ENCODE measurements at places on chromosomes 6 and 20.

GRCh38 chr6:135527116-135527959 lies 29.8 kb upstream of the AHI1 start:
- no peak for DNase-seq

GRCh38 chr20:63289311-63290135 lies 3.5 kb upstream of the COL20A1 start:
- no peak for DNase-seq

DNA sequence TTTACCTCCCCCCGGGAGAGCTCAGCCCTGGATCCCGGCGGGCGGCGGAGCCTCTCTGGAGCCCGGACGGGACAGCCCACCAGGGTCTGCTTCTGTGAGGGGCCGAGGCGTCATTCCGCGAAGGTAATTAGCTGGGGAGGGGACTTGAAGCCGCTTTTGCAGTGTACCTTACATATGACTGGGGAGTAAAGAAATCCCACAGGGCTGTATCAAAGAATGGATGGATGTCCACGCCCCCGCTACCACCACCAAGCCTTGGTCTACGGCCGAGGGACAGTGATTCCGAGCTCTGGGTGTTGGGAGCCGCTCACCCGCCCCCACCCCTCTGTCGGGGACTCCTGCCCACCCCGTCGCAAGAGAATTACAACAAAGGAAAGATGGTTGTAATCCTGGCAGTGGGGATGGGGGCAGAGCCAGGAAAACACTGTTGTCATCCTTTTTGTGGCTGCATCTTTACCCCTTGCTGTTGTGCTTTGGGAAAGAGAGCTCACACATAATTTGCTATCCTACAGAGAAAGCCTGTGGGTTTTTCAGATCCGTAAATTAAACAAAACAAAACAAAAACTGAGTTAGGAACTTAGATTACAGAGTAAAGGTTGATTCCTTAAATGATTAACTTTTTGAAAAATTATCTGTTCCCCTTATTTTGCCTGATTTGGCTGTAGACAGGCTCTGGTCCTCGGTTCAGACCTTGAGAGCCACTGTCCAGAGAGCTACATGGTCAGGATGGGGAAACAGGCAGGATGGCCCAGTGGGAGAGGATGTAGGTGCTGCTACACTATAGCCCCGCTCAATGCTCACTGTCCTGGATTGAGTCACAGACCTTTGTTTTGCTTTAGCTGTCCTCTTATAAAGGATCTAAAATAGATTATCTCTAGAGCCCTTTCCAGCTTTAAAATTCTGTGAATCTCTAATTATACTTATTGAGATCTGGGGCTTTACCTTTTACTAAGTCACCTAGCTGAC lies 997 bp upstream of the FBXO30 start:
- DNase-seq = peak; percentile 36

DNA sequence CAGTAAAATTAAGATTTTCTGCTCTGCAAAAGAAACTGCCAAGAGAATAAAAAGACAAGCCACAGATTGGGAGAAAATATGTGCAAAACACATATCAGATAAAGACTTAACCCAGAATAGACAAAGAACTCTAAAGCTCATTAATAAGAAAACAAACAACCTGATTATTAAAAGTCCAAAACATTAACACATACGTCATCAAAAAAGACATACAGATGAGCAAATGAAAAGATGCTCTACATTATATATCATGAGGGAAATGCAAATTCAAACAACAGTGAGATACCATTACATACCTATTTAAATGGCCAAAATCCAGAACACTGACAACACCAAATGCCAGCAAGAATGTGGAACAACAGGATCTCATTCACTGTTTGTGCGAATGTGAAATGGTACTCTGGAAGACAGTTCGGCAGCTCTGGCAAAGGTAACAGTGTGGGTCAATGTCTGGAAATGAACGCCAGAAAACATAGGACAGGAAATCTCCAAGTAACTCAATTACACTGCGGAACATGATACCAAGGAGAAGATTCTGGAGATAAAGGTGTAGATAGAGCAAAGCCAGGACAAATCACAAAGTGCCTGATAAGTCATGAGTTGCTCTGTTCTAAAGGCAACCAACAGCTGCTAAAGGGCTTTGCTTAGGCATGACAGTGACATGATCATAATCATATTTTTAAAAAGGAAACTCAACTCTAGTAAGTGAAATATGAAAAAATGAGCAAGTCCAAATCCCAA lies 96.8 kb downstream of the PDE10A start:
- no peak for DNase-seq

GRCh38 chr6:125554456-125554855 lies 195.0 kb upstream of the HEY2 start:
- no peak for DNase-seq

- DNase-seq = no peak
Observed at GRCh38 chr6:13769034-13769654, 45.2 kb downstream of the MCUR1 start.

DNA sequence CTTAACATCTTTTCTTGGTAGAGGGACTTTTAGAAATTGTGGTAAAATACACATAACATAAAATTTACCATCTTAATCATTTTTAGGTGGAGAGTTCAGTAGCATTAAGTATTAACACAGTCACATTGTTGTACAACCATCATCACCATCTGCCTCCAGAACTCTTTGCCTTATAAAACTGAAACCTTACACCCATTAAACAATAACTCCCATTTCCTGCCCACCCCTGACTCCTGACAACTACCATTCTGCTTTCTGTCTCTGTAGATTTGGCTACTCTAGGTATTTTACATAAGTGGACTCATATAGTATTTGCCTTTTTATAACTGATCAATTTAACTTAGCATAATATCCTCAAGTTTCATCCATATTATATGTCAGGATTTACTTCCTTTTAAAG lies 88.7 kb downstream of the ZHX3 start:
- DNase-seq = peak; percentile 35

DNA sequence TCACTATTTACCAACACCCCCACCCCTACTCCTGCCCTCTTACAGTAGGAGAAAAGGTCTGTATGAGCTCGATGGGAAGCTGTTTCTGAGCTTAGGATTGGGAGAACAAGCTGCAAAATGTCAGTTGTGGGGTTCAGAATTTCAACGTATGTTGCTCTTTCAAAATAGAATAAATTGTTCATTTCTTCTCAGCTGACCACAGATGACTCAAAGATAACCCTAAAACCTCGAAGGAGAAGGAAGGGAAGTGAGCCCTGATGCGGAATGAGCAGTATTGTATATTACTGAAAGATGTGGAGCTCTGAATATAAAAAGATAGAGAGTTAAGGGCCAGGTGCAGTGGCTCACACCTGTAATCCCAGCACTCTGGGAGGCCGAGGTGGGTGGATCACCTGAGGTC lies 35.9 kb upstream of the MYLIP start:
- DNase-seq = no peak

GRCh38 chr6:134510142-134510541 lies 192.2 kb upstream of the SGK1 start:
- no peak for DNase-seq

- DNase-seq = peak; percentile 46
Observed at GRCh38 chr20:62405108-62405980, 1.7 kb downstream of the CABLES2 start.

GRCh38 chr6:168238159-168238909 lies 81.2 kb downstream of the DACT2 start:
- no peak for DNase-seq

GRCh38 chr6:137783710-137784109 lies 83.3 kb upstream of the TNFAIP3 start:
- peak; percentile 27 for DNase-seq

DNA sequence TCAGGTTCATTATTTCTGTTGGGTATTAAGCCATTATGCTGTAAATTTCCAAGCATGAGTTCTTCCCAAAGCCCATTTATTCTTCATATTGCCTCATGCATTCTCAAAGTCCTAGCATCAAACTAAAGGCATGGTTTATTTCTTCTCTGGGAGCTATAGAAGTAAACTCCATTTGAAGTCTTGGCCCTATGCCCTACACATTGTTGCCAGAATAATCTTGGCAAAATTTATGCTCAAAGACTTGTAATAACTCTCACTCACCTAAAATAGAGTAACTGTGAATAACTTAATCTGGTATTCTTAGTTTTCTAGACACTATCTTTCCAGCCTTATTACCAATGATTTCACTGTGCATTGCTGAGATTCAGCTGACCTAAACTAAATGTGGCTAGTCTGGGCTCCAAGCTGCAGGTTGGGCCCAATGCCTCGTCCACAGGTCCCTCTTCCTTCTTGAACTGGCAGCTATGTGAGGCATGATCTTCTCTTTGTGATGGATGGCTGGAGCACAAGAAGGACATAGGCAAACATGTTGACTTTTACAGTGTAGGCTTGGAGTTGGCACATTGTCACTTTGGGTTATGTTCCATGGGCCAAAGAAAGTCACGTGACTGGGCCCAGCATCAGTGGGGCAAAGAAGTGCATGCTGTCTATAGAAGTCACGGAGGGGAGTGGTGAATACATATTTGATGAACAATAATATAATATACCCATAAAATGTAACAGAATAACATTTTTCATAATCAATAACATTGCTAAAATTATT lies 39.1 kb upstream of the ANKEF1 start:
- no peak for DNase-seq

GRCh38 chr6:3870528-3870925 lies 21.4 kb downstream of the FAM50B start:
- DNase-seq = no peak

DNA sequence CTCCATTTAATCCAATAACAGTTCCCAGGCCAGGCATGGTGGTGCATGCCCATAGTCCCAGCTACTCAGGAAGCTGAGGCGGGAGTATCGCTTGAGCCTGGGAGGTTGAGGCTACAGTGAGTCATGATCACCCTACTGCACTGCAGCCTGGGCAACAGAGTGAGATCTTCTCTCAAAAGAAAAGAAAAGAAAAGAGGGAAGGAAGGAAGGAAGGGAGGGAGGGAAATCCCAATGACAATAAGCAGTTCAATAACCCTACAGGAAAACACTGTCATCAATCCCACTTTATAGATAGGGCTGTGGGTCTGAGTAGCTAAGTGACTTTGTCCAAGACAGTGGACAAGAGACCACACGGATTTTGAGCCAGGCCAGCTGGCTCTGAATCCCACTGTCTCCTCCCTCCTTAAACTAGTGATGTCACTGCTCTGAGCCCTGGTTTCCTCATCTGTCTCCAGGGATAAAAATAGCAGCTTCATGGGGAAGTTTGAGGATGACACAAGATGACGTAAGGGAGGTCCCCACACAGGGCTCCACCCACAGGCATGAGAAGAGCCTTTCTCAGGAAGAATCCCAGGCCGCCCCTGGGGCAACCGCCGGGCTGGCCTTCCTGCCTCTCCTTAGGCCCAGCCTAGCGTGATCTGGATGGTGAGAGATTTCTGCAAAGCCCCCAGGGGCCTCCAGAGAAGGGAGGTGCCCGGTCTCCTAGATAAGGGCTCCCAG lies 7.2 kb upstream of the TRIB3 start:
- DNase-seq = peak; percentile 85

DNA sequence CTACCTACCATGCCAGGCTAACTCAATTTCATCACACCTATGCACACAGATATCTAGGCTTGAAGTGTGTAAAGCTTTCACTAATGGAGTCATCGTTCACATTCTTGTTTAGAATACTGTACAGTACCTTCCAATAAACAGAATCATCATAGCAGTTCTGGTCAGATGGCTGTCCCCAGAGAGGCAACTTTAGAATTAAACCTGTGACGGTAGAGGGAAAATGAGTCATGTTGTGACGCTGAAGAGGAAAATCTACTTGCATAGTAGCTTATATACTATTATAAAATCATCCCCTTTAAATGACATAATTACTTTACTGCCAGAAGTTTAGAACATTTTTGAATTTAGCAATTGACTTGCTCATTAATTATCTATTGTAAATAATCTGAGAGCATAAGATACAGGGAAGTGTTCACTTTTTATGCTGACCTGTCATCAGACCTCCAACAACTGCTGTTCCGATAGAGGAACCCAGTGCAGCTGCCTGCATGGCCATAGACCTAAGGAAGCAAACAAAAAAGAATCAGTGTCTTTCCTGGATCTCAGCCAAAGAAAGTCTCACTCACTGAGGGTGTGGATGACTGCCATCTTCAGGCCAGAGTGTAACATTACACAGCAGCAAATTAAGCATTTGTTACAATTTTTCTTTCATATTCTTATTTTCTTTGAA lies 29.8 kb downstream of the RHAG start:
- DNase-seq = peak; percentile 77

DNA sequence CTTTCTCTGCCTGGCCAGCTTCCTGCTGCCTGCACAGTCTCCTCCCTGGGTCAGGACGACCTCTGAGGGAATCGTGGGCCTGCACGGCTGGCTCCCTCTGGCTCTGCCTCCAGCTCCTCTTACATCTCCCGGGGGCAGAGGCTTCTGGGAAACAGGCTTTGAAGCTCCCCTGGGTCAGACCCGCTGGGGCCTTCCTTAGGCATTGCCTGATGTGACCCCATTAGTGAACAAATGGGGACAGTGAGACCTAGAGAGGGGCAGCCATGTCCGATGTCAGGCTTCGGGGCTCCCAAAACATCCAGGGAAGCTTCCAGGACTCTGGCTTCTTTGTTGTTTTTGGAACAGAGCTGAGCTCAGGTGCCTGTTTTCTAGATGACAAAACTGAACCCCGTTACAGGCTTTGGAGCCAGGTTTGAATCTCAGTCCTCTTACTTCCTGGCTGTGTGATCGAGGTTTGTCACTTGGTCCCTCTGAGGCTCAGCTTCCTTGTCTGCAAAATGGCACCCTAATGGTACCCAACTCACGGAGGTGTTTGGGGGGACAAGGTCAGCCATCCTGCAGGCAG lies 94.3 kb downstream of the CEBPB start:
- peak; percentile 57 for DNase-seq

DNA sequence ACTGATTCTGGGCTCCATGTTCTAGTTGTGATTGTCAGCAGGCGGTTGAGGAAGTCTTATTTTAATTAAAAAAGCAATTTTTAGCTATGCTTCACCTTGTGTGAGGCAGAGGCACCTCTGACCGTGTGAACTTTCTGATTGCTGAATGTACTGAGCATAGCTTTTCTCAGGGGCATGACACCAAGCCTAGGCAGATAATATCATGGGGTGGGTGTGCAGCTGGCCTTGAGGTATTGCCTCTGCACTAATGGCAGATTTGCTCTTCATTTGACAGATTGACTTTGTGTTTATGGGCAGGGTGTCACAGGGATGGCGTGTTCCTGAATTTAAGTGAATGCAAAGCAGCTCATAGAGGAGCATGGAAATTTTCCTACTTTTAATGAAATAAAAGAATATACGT lies 19.6 kb downstream of the CTNNBL1 start:
- DNase-seq = no peak

GRCh38 chr6:160067564-160067963 lies 54.1 kb upstream of the SLC22A1 start:
- no peak for DNase-seq

Data from EH (cell line).